ENCODE measurements at places on chromosomes 3 and 15.

- no peak for DNase-seq
These were observed 38.7 kb upstream of the FAH start for GRCh38 chr15:80114114-80114513.

GRCh38 chr3:98115717-98116116 is 14.8 kb upstream of the OR5H1 start:
- no peak for DNase-seq

GRCh38 chr15:78339559-78339958 is 594 bp upstream of the CRABP1 start:
- DNase-seq: no peak

- peak; percentile 56 for DNase-seq
These were observed 190.1 kb downstream of the GOLGA6L6 start for GRCh38 chr15:20351448-20351971.

- no peak for DNase-seq
These were observed 843.9 kb upstream of the DPPA4 start for GRCh38 chr3:110181226-110181625.

DNA sequence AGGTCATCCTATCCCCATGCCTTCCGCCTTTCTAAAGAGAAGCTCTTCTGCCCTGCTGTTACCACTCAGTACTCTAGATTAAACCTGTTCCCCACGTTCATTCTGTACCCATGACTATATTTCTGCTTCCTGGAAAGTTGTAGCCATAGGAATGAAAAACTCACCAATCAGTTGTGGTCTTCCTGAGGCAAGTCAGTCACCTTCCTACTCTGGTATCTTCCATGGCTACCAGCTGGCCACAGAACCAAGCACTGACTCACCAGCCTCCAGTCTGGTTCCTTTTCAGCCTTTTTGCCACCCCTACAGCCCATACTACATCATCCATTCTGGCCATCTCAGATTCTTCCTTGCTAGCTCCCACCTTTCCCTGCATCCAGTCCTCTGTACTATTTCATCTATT is 46.4 kb downstream of the TMEM44 start:
- DNase-seq: no peak

- DNase-seq: no peak
These were observed 74.1 kb upstream of the GOLGA8B start for GRCh38 chr15:34657469-34658127.

DNA sequence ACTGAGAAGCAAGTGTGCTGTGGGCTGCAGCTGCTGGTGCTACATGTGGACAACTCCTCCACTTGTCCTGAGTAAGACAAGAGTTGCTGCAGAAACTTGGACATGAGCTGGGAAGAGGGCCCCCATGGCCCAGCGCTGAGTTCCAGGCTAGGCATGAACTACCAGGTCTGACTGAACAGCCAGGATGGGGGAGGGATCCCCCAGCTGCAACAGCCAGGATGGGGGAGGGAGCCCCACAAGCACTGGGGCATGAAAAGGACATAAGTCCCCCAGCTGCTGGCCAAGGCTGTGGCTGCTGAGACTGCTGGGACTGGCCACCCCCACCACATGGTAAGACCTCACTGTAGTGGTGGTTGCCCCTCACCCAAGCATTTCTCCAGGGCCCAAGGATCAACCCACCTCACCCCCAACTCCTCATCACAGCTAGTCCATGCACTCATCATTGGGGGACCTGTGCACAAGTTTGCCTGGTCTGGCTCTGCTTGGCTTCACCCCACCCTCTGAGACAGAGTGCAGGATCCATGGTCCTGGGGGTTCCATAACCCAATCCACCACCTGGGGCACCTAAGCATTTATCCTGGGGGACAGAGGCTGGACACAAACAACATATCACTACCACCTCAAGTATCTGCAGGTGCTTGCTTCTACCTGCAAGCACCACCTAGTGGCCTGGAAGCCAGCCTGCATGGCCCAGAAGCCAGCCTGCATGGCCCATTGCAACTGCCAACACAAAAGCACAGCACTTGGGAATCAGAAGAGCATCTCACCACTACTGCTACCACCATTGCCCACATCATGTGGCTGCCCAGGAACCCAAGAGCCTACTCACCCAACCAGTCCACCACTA is 84.5 kb upstream of the STT3B start:
- no peak for DNase-seq

- DNase-seq: no peak
These were observed 237.3 kb downstream of the PDCD6IP start for GRCh38 chr3:34035775-34036174.

All from sciatic nerve (tissue), 2 donors.